ENCODE measurements at places on chromosomes 12 and 14.

GRCh38 chr12:4086481-4086880, 187.1 kb upstream of the CCND2 start:
- DNase-seq: no peak

DNA sequence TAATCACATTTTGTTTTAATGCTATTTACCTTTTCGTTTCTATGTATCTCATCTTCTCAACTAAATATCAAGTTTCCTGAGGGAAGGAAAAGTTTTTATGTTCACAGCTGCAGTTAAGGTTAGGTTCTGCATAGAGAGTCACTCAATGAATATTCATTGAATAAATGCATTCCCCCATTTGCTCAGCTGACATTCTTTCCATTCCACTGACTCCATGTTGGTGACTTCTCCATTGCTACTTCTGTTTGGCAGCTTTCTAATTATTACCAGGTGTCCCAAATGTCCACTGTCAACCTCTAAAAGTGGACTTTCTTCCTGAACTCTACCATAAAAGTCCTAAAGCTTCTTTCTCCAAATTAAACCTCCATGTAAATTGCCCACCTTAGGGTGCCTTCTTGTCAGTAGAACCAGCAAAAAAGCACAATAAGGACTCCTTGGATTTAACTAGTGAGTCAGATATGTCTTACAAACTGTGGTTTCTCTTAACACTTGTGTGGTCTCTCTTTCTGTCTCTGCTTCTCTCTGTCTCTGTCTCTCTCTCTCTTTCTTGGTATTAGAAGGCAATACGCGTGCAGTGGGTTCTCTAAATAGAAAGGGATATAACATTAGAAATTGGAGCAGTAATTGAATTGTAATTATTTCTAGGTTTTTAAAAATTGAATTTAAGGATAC, 85.9 kb downstream of the TMEM117 start:
- DNase-seq: no peak

DNA sequence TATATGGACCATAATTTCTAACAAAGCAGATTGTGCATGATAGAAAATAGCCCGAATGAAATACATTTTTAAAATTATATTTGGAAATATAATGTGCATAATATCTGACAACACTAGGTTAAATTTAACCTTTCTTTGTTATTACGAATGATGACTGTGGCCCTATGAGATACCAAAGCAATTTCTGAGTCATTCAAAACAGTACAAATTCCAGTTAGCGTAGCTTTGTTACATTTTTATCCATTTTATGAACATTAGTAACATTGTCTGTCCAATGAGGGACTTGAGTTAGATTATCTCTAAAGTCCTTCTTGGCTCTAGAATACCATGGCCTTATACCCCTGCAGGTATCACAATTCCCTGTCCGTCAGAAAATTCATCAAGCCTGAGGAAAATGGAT, 39.0 kb upstream of the REP15 start:
- DNase-seq: no peak

GRCh38 chr14:67491741-67492507, 3.4 kb upstream of the TMEM229B start:
- DNase-seq: no peak

- DNase-seq: no peak
Measured at GRCh38 chr14:59356312-59356711, 108.9 kb downstream of the GPR135 start.

DNA sequence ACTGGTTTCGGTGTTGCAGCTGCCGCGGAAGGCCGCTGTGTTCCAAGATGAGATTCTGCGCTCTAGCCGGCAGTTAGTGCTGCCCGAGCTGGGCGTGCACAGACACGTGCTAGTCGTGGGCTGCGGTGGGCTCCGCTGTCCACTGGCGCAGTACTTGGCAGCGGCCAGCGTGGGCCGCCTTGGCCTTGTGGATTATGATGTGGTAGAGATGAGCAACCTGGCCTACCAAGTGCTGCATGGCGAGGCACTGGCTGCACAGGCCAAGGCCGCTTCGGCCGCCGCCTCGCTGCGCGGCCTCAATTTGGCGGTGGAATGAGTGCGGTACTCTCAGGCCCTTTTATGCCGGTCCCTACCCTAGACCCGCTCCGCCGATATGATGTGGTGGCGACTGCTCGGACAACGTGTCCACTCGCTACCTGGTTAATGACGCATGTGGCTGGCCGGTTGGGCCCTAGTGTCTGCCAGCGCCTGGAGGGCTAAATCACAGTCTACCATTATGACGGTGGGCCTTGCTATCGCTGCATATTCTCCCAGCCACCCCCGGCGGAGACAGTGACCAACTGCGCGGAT, 102.2 kb downstream of the SNAPC1 start:
- no peak for DNase-seq

- DNase-seq: peak; percentile 71
Measured at GRCh38 chr12:25829192-25829591, 129.3 kb upstream of the RASSF8 start.

DNA sequence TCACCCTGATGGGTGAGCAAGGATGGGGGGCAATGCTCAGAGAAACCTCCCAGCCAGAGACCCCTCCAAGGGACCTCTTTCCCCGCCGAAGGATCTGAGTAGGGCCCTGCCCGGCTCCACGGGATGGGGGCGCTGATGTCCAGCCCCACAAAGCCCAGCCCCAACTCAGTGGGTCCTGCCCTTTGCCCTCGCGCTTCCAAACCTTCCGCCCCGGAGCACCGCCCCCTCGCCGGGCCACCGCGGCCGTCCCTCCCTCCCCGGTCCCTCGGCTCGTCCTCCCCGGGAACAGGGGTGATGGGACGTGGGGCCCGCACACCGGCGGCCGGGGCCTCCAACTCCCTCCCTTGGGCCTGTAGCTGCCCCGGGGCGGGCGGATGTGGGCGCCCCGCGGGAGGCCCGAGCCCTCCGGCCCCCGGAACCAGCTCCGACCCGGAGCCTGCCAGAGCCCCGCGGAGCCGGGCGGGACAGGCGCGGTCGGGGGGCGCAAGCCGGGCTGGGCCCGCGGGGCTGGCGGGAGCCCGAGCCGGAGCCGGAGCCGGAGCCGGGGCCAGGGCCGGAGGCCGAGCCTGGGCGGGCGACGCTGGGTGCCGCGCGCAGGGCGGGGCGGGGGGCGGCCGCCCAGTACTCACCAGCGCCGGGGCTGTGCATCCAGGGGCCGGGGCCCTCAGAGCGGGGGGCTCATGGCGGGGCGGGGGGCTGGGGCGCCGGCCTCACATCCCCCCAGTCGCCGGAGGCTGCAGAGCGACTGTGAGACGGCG, 386 bp downstream of the HDAC7 start:
- peak; percentile 69 for DNase-seq

DNA sequence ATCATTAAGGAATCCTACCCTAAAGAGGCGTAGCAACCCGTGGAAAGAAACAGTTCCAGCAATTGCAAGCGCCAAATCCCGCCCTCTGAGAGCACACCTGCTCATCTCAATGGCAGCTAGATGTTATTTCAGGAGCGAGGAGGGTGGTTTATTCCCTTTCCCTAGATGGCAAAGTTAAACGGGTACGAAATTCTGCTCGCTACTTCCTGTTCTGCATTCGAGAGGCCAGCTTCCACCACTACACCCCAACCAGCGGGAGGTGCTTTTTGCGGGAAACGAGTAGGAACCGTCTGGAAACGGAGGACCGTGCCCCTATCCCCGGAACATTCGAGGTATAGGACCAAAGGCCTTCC, 536 bp downstream of the VPS29 start:
- DNase-seq: peak; percentile 69

DNA sequence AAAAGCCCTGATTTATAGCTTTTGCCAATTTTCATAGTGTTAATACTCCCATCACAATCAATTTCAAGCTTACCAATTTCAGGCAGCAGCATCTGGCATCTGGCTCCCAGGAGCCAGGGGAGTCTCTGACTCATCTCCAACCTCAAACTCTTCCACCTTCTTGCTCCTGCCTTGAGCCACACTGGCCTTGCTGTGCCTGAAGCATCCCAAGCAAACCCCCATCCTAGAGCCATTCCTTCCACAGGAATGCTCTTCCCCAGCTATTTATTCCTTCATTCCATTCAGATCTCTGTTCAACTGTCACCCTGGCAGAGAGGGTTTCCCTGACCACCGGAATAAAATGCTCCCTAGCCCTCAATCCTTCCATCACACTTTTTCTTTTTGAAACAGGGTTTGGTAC, 13.9 kb upstream of the PPP1CC start:
- DNase-seq: no peak

- DNase-seq: peak; percentile 41
Measured at GRCh38 chr14:67883717-67884116, 64.1 kb downstream of the RAD51B start.

- no peak for DNase-seq
Measured at GRCh38 chr12:94553875-94554274, 94.2 kb upstream of the CEP83 start.

GRCh38 chr12:112185093-112185923, 59.9 kb downstream of the TRAFD1 start:
- DNase-seq: no peak

DNA sequence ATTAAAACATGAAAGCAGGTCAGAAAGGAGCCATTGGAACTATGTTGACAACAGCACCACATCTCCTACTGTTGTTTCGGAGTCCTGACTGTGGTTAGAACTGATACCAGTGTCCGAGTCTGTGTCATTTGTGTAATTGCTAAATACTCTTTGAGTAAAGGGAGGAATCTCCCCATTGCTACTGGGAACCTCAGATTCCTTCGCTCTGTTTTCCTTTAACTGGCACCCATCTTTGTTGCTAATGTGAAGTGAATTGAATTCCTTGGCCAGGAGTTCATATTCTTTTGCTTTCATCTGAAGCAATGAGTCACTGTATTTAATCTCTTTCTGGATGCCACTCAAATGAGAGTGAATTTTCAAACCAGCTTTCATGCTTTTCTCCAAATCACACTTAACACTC, 31.5 kb downstream of the RASSF9 start:
- no peak for DNase-seq

GRCh38 chr12:106137530-106138356, 1.0 kb downstream of the NUAK1 start:
- no peak for DNase-seq

DNA sequence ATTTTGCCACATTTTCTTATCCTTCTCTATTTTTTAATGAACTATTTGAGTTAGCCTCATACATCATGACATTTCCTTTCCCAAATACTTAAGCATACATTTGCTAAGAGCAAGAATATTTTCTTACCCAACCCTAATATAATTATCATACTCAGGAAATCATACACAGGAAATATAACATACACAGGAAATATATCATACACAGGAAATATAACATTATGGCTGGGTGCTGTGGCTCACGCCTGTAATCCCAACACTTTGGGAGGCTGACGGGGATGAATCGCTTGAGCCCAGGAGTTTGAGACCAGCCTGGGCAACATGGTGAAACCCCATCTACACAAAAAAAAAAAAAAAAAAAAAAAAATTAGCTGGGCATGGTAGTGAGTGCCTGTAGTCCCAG, 4.9 kb downstream of the NCKAP1L start:
- DNase-seq: peak; percentile 33

DNA sequence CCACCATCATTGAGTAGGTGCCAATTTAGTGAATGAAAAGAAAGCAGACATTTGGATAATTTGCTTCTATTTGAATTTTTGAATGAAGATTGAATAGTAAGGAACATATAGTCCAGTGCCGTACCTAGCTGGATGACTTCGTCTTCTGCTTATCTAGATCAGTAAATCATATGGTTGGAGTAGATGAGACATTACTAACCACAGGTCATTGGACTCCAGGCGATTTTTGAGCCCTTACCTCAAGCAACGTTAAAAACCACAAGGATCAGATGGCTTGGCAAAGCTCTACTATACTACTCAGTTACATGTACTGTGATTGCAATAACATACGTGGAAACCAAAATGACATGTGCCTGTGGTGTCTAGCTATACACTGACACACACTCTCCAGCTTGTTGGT, 1.7 kb upstream of the SPATS2 start:
- no peak for DNase-seq

- DNase-seq: no peak
Measured at GRCh38 chr12:73947326-73948026, 590.2 kb upstream of the ATXN7L3B start.

DNA sequence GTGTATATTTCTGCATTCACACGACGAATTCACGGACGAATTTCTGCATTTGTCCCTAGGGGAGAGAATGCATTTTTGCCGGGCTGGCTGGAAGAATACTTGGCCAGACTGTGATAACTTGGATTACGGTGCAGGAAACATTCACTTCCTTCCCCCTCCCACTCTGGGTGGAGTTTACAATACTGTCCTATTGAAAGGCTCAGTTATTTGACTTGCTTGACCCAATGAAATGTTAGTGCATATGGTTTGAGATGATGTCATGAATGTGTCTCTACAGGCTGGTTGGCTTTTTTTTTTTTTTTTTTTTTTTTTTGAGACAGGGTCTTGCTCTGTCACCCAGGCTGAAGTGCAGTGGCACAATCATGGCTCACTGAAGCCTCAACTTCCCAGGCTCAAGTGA, 90.7 kb upstream of the NOS1 start:
- DNase-seq: no peak

- DNase-seq: no peak
Measured at GRCh38 chr12:22738945-22739344, 114.0 kb downstream of the ETNK1 start.

- no peak for DNase-seq
Measured at GRCh38 chr12:68416826-68417225, 84.7 kb upstream of the MDM1 start.

DNA sequence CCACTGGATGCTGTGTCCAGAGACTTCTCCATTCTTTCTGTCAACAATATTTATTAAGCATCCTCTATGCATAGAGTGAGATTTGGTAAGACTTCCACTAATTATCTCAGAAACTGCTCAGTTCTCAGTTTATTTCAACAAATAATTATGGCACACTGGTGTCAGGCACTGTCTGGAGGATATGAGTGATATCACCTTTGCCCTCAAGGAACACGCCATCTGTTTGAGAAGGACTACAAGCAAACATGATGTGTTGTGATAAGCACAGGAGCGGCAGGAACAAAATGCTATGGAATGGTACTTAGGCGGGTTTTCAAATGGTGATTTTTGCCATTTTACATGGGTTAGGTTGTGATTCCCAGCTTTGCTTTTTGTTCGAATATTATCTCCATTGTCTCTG, 229.2 kb downstream of the DPF3 start:
- DNase-seq: no peak

DNA sequence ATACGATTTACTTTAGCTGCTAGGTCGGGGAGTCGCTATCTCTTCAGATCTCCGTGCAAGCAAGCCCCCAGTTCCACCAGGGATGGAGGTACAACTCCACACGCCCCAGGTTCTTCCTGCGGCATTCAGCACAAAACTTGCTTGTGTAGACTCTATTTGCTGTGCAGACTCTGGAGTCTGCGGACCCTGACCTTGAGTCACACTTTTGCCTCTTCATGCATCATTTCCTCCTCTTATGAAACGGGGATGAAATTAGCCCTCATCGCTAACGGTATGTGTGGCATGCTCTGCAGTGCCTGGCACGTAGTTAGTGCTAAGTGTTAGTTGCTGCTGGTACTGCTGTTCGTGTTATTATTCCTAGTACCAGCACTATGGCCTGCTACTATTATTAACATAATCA, 84.4 kb downstream of the TMEM132D start:
- DNase-seq: no peak

DNA sequence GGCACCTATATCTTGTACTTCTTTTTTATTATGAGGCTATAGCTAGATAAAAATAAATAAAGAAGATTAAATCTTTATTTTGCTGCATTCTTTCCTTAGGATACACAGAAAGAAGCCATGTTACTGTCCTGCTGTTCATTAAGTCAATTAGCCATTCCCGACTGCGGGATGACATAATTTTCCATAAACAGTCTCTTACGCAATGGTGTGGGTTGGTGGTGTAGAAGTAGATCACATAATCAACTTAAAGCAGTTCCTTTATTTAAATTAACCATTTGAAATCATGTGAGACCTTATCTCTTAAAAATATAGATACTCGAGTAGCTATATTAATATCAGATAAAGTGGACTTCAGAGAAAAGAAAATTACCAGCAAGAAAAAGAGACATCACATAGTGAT, 40.2 kb downstream of the TAOK3 start:
- DNase-seq: peak; percentile 84

Measured in suppressor macrophage treated with lipopolysaccharide for 4 hours (primary cell).